ENCODE measurements at places on chromosomes 4 and X.
A peak's percentile ranks its signal among the peaks of the same experiment; 100 is the strongest.

GRCh38 chr4:56723201-56723605 lies 42.1 kb upstream of the HOPX start:
- DNase-seq = no peak

GRCh38 chr4:105061731-105062130 lies 84.9 kb upstream of the TET2 start:
- DNase-seq = peak; percentile 14

GRCh38 chrX:131365766-131366165 lies 76.7 kb upstream of the IGSF1 start:
- DNase-seq = no peak

GRCh38 chr4:20395160-20395773 lies 143.6 kb downstream of the SLIT2 start:
- peak; percentile 42 for DNase-seq

- no peak for DNase-seq
These were observed 38.7 kb upstream of the PDK3 start for GRCh38 chrX:24426340-24426913.

DNA sequence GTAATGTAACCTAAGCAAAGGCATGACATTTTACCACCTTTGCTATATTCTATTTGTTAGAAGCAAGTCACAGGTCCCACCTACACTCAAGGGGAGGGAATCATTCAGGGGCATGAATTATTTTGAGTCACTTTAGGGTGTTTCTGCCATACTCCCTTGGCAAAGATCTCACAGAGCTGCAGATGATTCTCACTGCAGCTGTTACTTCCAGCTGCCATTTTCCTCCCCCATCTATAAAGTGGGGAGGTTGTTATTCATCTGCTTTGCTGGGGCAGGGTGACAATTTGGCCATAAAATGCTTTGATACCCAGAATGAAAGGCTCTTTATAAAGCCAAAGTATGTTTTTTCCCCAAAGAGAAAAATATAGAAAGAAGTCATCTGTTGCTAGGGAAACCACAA lies 136.5 kb upstream of the SMIM31 start:
- no peak for DNase-seq

GRCh38 chr4:113844369-113844768 lies 82.8 kb upstream of the CAMK2D start:
- no peak for DNase-seq

DNA sequence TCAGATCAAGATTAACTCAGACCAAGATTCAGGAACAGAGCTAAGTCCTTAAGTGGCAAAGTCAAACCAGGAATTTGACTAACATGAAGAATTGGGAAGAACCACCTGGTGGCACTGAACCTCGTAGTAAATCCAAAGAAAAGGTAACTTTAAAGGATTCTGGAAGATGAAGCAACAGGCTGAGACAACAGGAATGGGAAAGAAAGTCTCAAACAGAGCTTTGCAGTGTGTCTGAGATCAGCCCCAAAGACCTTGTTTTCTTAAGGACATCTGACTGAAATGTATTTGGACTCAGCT lies 126.1 kb downstream of the ASB9 start:
- DNase-seq = no peak

GRCh38 chr4:157702831-157703230 lies 470.0 kb downstream of the GASK1B start:
- DNase-seq = no peak

DNA sequence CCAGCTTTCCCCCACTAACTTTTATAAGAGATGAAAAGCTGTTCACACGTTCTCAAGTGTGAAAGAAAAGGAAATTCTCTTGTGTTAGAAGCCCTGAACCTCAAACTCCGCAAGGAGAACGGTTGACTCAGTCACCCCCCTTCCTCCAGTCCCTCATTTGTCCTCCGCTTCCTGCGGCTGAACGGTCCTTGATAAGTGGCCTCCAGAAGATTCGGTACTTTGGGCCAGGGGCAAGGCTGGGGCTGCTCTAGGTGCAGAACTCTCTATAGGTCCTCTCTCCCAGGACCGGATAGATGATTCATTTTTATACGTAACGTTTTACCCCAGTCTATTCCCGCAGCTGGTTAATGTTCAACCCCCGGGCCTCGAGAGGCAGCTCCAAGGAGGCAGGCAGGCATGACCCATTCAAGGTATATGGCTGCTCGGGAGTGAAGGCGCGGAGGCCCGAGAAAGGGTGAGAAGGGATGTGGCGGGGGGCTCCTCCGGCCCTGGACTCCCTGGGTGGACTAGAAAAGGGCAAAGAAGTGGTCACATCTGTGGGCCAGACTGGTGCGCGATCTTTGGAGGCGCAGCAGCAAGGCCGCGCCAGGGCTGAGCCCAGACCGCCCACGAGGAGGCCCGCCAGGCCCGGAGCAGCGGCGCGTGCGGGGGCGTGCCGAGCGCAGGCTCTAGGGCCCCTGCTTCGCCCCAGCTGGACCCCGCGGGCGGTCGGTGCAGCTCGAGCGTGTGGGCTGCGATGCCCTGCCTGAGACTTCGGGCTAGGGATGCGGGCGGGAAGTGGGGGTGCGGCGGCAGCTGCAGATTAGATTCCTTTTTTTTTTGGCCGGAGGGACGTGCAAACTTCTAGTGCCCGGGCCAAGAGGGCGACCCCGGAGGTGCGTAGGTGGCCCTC lies 11.7 kb downstream of the PITX2 start:
- DNase-seq = no peak

DNA sequence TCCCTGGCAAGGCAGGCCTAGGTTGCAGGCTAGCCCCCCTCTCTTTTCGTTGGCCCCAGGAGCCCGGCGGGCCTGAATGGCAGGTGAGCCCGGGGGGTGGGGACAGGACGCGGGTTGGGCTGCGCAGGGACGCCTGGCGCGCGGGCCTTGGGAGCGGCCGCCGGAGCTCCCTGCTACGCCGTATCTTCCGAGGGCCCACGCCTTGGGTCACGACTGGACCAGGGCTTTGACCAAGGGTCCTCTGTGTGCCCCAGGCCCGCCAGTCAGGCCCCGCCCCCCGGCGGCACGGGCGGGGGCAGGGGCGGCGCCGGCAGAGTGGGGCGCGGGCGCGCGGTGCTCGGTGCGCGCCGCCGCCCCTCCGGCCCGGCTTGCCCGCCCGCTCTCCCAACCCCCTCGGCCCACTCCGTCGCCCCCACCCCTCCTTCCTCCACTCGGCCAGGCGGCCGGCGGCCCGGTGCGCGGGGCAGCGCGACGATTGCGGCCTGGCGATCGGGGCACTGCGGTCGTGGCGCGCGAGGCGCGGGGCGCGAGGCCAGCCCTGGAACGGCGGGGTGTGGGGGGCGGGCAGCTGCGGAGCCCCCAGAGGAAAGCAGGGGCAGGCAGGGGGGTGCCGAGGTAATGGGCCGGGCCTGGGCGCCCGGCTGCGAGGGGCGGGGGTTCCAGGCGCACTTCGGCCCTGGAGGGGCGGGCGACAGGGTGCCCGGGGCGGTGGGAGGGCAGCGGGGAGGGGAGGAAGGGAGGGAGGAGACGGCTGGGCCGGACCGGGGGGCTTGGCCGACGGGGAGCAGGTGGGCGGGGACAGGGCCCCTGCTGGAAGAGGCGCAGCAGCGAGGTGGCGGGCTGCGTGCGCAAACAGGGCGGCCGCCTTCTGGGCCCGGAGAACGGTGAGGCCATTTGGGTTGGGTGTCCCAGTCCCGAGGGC lies at the start of gene PRRG3:
TSS of gene PRRG3 (plus strand) at position 798 of the 922 bp plus-strand sequence. CDS start 3,357 bp downstream, outside the sequence.
- DNase-seq = no peak

- DNase-seq = no peak
These were observed 3.0 kb downstream of the TLR10 start for GRCh38 chr4:38779790-38780189.

DNA sequence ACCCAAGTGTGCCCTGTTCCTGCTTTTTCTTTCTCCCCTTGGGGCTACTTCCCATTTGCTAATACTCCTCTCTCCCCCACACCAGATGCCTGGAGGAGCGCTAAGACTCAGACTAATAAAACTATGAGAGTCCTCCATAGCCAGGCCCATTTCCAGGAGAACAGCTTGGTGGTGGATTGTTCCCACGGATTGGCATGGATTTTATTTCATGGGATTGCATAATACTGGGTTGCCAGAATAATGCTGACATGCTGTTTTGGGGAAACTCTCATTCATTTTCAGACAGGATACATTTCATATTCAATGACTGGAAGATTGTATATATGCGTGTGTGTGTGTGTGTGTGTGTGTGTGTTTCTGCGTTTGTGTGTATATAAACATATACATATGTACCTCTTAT lies 447.5 kb upstream of the PITX2 start:
- DNase-seq = peak; percentile 7

- peak; percentile 93 for DNase-seq
These were observed 70.7 kb downstream of the ANKRD50 start for GRCh38 chr4:124641715-124642381.

- peak; percentile 42 for DNase-seq
These were observed 106.8 kb downstream of the UCHL1 start for GRCh38 chr4:41363384-41363981.

GRCh38 chrX:134388161-134389109 lies 71.5 kb upstream of the HPRT1 start:
- no peak for DNase-seq

DNA sequence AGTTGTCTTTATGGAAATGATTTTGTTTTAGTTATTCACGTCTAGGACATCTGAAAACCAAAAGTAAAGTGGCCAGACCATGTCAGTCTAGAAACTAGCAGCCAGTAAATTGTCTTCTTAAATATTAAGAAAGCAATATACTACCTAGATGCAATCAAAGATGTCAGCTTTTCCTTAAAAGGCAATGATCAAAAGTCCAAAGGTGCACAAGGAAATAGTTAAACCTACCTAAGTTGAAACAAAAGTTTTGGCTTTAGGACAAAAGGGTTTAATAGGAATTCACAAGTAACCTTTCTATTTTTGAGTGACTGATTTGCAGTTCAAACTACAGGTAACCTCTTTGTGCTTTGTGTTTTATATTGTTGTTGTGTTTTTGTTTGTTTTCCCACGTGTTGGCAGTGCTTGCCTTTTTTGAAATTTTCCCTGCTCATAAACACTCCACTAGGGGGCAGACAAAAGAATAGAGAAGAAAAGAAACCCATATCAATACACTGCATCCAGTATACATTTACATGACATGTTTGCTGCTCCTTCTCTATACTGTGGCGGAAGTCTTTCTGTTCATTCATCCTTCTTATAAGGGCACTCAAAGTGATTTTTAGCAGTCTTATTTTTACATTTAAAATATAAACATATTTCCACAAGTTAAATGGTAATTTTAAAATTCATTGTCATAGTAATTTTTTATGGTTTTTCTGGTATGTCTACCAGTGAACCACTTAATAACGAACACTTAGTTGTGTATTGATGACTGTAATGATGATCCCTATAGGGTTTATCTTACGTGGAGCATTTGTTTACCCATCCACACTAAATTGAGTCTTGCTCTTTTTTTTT lies 62.7 kb downstream of the GAB1 start:
- no peak for DNase-seq

DNA sequence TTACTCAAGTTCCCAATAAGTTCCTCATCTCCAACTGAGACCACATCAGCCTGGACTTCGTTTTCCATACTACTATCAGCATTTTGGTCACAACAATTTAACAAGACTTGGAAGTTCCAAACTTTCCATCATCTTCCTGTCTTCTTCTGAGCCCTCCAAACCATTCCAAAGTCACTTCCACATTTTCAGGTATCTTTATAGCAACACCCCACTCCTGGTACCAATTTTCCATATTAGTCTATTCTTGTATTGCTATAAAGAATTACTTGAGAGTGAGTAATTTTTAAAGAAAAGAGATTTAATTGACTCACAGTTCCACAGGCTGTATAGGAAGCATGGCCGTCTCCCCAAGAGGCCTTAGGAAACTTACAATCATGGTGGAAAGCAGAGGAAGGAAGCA lies 138.6 kb upstream of the GPRIN3 start:
- no peak for DNase-seq

DNA sequence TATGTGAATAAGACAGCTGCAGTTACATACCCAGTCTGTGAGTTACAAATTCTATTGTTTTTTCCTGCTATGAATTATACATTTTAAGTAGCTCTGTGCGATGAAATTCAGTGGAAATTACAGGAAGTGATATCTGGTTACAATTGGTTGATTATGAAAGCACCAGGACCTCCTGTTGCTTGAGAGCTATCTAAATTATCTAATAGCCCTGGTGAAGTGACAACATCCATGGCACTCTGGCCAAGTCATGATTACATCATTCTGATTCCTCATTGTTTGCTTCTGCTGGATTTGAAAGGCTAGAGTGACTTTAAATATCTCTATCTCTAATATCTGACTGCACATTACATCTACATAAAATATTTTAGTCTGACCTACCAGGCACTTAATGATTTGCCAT lies 515.0 kb downstream of the CFAP47 start:
- peak; percentile 24 for DNase-seq

- DNase-seq = no peak
These were observed 17.0 kb upstream of the ARHGAP24 start for GRCh38 chr4:85457752-85458467.

DNA sequence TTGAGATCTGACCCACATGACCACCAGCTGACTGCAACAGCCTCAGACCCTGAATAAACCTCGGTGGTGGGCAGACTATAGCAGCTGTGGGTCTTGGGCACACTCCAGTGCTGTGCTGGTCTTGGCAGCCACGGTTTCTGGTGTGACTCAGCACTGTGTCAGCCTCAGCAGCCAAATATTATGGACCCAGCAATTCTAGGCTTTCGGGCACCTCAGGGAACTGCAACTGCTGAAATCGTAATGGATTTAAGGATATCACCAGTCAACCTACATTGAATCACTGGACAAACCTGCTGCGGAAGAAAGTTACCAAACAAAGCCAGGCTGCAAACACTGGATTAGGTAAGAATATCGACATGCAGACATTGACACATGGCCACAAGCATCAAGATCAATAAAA lies 10.5 kb upstream of the UBE2NL start:
- no peak for DNase-seq

DNA sequence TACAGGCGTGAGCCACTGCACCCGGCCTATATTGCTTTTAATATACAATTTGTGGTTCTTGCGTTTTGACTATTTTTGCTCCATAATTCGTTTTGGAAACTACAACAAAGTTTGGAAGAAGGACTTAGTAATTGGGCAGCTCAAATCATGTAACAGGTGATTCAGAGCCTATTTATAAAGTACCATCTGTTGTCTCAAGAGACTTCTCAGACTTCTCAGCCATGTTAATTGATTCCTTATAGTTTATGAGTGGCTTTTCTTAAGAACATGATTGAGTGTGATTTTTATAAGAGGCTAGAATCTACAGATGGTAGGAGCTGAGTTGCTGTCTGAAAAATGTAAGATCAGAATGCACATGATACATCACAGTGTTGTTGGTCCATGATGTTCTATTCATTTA lies 240.2 kb downstream of the ADGRL3 start:
- DNase-seq = no peak

GRCh38 chrX:1455948-1456280 lies 3.2 kb upstream of the ASMTL start:
- no peak for DNase-seq

DNA sequence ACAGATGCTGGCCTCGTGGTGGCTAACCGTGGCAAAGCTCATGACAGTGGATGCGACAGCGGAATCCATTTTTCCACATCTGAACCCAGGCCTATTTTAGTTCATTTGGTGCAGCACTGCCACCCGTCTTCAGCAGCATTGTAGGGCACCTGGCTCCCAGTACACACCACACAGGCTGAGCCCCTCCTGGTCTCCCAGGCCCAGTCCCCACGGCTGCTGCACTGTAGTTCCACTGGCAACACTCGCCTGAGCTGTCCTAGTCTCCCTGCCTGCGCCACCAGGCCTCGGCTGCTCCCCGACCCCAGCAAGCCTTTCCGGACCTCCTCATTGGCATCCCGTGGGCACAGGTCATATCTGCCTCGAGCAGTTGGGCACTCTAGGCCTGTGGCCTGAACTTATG lies 76.2 kb downstream of the MTMR1 start:
- DNase-seq = no peak

GRCh38 chr4:78684325-78685079 lies 91.6 kb upstream of the BMP2K start:
- DNase-seq = peak; percentile 76

- no peak for DNase-seq
These were observed 38.1 kb downstream of the SEPTIN11 start for GRCh38 chr4:76987685-76988084.

Data from fibroblast of skin of right biceps (primary cell).